ENCODE measurements at places on chromosomes 4 and X.

DNA sequence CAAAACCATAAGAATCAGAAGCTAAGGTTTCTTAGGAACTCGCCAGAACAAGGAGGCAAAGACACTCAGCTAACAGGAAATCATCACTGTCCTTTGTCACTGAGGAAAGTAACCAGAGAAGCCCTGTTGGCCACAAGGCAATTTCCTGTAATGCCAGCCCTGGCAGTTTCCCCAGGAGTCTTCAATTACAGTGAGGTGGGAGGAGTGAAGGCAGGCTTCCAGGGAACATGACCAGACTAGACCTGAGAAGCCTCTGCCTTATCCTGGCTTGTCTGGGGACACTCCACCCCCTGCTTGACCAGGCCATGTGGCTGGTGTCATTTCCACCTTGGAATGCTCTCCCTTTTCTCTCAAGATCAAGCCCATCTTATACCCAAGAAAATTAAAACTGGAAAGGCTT, 125.3 kb downstream of the COL4A6 start:
- DNase-seq, result peak; percentile 1

GRCh38 chr4:15153662-15154061, 151.4 kb downstream of the CPEB2 start:
- DNase-seq, result no peak

DNA sequence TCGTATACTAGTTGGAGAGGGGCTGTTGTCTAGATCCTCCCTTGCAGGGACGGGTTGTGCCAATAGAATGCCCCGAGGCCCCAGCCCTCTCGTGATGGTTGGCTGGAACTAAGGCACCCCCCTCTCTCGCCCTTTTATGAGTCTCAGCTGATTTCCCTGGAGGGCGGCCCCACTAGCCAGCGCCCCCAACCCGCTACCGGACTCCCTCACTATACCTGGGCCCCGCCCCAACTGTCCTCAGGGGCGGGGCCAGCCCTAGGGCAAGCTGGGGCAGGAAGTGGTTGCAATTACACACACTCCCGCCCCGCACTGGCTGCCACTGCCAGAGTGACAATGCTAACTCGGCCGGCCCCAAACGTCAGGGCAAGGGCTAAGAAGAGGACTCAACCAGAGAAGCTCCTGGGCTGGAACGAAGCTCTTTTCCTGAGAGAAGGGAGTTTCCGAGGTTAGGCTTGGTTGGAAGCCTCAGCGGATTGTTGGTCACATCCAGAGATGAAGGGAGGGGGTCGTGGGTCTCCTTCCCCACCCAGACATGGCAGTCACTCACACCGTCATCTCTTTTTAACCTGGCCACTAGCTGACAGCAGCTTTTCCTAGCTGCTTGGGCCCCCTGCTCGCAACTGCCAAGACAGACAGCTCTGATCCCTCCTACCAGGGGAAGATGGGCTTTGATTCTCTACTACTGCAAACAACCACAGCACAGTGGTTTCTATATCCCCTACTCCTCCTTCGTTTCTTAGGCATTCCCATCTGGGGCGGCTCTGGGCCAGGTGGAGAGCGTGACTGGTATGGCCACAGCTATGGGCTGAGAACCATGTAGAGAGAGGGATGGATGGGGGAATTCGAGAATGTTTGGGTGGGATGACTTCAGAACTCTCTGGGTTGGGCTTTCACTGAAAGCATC, 21.0 kb upstream of the BCORL1 start:
- no peak for DNase-seq

DNA sequence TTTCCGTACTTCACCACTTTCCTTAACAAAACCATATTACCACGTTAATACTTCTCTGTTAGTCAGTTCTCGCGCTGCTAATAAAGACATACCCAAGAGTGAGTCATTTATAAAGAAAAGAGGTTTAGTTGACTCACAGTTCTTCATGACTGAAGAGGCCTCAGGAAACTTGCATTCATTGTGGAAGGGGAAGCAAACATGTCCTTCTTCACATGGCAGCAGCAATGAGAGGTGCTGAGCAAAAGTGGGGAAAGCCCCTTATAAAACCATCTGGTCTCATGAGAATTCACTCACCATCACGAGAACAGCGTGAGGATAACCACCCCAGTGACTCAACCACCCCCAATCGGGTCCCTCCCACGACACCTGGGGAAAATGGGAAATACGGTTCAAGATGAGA, 289.8 kb upstream of the CLNK start:
- no peak for DNase-seq

GRCh38 chr4:8817813-8818062, 53.9 kb downstream of the HMX1 start:
- no peak for DNase-seq

- DNase-seq, result no peak
Measured at GRCh38 chr4:80434238-80434637, 98.7 kb downstream of the CFAP299 start.

DNA sequence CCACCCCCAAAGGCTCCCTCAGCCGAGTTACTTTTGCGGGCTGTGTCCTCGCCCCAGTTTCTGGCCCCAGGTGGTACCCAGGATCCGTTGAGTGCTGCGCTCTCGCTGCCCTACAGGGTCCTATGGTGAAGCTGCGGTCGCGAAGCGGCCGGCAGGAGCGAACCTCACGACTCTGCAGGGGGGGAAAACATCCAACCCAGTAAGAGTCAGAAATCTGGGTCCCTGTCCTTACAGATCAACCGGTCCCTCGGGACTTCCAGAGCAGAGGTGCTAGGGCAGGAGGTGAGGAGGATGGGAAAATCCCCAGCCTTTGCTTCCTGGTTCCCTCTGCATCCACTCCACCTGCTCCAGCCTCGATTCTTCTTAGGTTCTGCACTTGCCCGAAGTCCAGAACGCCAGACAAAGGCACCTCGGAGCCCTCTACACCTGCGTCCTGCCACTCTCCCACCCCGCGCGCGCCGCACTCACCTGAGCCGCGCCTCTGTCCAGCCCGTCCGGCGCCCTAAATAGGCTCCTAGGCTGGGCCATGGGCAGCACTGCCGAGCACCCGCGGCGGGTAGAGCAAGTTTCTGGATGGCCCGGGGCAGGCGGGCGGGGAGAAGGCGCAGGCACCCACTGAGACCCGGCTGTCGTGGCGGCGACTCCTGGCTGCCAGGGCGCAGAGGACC, at the start of gene HS3ST1:
Gene HS3ST1 (minus strand): TSS at position 664 of the 668 bp plus-strand sequence. CDS start 28,889 bp downstream, outside the sequence.
- no peak for DNase-seq

DNA sequence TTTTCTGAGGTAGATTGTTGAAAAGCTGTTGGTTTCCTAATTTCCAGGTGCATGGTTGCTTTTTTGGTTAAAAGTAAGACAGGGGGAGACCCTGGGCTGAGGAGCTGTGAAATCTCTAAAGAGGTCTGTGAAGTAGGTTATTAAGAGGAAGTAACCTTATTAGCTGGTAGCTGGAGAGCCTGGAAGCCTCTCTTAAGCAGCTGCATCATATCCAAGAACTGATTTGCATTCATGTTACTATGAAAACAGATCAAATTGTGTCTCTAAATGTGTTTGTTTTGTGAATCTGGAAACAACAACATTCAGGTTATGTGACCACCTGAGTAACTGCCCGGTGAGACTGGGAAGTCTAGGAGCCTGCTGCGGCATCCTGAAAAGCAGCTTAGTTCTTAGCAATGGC, 54.1 kb downstream of the ARHGAP10 start:
- no peak for DNase-seq

DNA sequence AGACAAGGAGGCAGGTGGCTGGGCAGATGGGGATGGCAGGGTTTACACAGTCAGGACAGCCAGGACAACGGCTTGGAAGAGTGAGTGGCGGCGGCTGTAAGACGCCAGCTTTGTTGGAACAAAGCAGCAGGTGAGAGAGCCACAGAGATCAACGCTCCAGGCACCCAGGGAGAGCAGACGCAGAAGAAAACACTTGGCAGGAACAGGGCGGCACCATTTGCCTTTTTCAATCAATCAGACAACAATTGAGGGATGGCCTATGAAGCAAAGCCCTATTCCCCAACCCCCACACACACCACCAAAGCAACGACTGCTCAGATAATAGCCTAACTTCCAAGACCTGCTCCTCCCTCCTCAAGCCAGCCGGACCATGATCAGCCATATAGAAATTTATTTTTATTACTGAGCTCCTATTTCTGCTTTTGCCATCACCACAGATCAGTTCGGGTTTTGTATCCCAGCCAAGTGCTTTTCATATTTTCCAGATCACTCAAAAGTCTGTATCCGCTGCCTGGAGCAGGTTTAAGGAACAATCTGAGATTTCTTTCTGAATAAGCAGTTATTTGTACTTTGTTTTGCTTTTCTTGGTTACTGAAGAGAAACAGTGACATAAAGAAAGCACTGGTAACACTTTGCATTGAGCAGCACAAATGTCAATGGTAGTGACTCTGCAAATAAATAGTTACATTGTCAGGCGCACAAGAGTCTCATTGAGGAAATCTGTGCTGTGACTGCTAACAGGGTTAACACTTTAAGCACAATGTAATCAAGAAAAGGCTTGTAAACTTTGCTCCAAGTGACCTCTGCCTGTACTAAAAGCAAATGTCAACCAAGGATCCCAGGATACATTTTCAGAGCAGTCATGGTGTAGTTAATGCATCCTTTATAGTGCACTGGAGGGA, 81.8 kb upstream of the RBPJ start:
- peak; percentile 22 for DNase-seq

DNA sequence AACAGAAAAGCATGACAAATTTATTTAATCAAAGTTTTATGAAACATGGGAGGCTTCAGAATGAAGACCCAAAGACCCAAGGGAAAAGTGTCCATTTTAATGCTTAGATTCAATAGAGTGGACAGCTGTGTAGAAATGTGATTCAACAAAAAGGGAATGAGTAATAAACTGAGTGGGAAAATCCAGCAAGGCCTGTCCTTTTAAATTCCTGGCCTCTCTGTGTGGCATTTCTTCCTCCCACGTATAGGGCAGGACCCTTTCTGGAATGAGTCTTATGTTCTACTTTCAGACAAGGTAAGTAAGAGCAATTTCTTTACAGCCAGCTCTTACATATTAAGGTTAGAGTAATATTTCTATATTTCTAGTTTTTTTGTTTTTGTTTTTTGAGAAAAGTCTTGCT, 14.5 kb downstream of the AASDH start:
- no peak for DNase-seq

DNA sequence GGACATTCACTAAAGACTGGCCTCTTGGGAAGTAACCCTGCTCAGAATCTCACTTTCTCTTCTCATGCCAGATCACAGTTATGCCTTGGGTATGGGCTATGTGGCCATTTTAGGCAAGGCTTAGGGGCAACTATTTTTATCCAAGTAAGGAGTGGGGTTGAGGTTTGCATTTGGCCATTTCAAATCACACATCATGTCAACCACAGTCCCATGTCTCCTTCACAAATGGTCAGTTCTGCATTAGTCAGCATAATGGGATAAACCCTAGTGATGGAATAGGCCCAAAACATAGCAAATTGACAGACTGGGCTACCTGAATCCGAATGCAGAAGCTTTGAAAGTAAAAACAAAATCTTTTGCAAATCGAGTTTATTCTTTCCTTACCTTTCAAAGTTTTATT, 827 bp upstream of the RTL3 start:
- no peak for DNase-seq

DNA sequence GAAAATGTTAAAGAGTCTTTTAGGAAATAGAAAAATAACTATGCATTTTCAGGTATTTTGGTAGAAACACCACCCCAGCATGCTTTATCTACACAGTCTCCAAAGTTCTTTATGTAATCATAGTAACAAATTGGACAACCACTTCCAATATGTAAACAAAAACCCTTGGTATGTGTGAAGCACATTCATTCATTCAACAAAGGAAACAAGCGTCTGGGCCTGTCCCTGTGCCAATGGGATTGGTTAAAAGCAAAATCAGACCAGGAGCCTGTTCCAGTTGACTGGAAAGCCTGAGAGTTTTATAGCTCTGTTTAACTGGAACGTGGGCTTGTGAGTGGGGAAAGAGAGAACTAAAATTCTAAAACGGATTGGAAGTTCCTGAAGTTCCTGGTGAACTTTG, 41.3 kb upstream of the TENM3 start:
- DNase-seq, result no peak

- DNase-seq, result no peak
Measured at GRCh38 chrX:13733506-13733905, 914 bp downstream of the TRAPPC2 start.

DNA sequence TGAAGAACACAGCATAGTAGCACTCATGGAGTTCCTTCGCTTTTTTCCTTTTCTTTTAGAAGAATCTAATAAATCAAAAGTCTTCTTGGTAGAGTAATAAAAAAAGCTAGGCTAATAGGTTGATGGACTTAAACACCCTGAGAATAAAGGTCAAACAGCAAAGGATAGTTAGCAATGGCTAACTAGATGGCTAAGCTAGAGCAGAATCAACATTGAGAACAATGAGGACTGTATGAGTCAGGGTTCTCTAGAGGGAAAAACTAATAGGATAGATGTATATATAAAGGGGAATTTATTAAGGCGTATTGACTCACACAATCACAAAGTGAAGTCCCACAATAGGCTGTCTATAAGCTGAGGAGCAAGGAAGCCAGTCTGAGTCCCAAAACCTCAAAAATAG, 550.9 kb downstream of the GLUD2 start:
- no peak for DNase-seq

- DNase-seq, result no peak
Measured at GRCh38 chr4:7733801-7734650, 205.6 kb downstream of the AFAP1 start.

DNA sequence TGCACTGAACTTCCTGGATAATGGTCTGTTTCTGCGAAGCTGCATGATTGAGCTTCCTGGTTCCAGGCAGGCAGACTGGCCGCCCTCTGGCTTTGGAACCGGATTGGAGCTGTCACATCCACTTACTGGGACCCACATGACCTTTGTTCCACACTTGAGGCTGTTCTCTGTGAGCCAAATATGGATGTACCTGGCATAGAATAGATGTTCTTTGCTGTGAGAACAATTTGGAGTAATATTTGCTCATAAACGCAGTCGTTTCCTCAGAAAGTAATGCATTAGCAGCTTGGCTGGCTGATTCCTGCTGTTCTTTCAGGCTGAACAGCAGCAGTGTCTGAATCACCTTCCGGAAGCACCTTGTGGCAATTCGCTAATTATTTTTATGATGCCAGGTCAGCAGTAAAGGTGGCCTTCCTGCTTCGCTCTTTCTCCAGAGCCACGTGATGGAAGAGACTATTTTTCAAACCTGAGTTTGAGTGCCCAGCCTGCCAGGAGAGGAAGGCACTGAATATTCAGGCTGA, 78.1 kb upstream of the BOD1L1 start:
- no peak for DNase-seq

DNA sequence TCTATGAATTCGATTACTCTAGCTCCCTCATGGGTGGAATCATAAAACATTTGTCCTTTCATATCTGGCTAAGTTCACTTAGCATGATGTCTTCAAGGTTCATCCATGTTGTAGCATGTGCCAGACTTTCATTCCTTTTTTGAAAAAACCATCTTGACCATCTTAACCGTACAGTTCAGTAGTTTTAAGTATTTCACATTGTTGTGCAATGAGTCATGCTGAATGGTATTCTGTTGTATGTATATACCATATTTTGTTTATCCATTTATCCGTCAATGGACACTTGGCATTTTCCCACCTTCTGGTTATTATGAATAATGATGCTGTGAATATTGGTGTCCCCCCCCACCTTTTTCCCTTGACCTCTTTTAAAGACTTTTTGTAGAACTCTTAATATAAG, 72.4 kb upstream of the TLR2 start:
- DNase-seq, result no peak

DNA sequence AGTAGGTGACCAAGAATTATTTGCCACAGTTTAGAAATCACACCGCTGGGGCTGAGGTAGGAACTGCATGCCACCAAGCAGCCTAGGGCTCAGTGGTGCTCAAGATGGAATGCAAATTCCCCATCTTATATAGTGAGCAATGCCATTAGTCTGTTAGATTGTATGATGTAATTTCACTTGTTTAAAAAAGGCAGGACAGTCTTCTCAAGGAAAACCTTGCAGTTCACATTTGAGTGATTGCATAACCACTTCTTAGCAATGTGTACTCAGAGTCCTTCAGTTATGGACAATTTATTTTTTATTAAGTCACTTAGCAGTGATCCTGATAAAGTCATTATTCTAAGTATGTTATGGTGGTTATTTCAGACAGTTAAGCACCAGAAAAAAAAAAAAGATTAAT, 142.9 kb upstream of the SFRP2 start:
- no peak for DNase-seq

All from frontal cortex (tissue), 4 donors.